ENCODE measurements at places on chromosomes 11 and 22. TPM values are rescaled to one million over a fixed set of nuclear protein-coding genes. Genes with fewer than 3 reads are reported as not detected.

Gene UPK3A
- total RNA-seq, result not detected

Gene ART1
- total RNA-seq, result not detected

Gene RFPL1
- not detected for total RNA-seq

Gene PDGFD
- 2.1 TPM for total RNA-seq

Gene ABCC8
- total RNA-seq, result not detected

Gene LUZP2
- 1.8 TPM for total RNA-seq

Gene KRTAP5-11
- total RNA-seq, result not detected

Gene CEP126
- 2.1 TPM for total RNA-seq

Gene FREY1
- 1.5 TPM for total RNA-seq

Gene PNPLA2
- 50.8 TPM for total RNA-seq

Gene SCGB1C1
- total RNA-seq, result not detected
